AML-193 (cell line): ENCODE measurements at places on chromosomes 12 and 14.
A peak's percentile ranks its signal among the peaks of the same experiment; 100 is the strongest.

- no peak for DNase-seq
These were observed 48.5 kb upstream of the OSBPL8 start for GRCh38 chr12:76608070-76608469.

GRCh38 chr12:69932676-69933552, 107.9 kb downstream of the MYRFL start:
- DNase-seq, result no peak

GRCh38 chr14:72521968-72522741, 371.7 kb downstream of the DPF3 start:
- DNase-seq, result no peak

DNA sequence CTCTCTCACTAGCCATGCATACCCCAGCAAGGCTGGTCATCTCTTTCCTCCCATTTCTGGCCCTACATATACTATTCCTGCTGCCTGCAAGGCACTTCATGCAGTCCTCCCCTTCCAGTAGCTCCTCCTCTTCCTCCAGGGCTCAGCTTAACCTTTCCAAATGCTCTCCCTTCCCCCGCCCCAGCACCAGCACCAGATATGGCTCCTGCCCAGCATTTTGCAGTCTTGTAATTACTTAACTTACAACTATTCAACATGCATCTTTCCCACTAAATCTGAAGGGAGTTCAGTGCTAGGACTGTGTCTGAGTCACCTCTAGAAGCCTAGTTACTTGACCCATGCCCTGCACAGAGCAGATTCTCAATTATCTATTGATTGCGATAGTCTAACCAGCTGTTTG, 1.8 kb upstream of the FBXO21 start:
- DNase-seq, result no peak

DNA sequence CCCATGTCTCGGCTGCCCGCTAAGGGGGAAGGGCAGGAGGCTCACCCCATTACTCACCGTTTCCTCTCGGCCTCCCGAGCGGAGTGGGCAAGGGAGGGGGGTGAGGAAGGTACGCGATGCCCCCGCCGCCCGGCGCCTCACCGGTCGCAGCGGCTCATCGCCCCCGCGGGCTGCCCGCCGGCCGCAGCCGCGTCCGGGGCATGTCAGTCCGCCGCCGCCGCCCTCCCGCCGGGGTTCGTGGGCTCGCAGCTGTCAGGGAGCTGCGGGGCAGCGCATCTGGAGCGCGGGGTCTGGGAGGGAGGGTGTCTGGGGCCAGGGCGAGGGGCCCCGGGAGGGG, 461 bp downstream of the SLC8A3 start:
- DNase-seq, result no peak

- no peak for DNase-seq
These were observed 79.2 kb downstream of the C14orf132 start for GRCh38 chr14:96118391-96118790.

DNA sequence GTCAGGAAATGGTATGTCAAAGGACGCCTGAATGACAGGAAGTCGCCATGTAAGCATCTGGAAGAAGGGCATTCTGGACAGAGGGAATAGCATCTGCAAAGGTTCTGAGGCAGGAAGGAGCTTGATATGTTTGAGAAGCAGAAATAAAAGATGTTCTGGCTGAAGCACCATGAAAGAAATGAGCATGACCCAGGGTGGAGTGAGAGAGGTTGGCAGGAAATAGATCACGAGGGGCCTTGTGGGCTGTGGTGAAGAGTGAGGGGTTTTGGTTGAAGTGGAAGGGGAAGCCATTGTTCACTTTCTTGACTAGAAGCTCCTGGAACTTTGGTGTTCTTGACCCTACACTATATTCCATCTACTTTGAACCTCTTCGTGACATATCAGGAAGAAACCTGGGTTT, 99.4 kb upstream of the PARP11 start:
- no peak for DNase-seq

- DNase-seq, result no peak
These were observed 414.0 kb upstream of the FLRT2 start for GRCh38 chr14:85115921-85116320.

GRCh38 chr12:14756334-14757143, 46.7 kb downstream of the WBP11 start:
- no peak for DNase-seq

- peak; percentile 49 for DNase-seq
These were observed 48.0 kb downstream of the SLC17A8 start for GRCh38 chr12:100404769-100405407.

DNA sequence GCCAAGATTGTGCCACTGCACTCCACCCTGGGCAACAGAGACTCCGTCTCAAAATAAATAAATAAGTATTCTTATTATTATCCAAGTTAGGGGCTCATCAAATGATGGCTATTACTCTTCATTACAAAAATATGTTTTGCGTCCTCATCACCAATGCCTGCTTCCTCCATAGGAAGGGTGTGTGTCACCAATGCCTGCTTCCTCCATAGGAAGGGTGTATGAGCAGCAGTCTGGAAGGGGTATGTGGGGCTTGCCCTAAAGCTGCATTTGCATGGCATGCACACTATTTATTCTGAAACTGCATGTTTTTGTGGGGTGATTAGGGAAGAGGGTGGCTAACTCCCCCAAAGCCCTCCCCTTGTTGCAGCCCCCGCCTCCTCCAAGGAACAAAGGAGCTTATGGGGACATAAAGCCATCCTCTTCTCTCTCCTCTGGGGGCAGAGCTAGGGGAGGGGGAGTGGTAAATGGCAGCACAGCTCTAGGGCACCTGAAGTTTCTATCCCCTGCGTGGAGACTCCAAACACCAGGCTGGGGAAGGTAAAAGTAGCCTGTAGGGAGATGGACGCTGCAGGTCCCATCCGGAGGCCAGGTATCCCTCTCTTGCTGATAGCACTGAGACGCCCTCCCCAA, 1.3 kb downstream of the CAMKK2 start:
- peak; percentile 5 for DNase-seq

DNA sequence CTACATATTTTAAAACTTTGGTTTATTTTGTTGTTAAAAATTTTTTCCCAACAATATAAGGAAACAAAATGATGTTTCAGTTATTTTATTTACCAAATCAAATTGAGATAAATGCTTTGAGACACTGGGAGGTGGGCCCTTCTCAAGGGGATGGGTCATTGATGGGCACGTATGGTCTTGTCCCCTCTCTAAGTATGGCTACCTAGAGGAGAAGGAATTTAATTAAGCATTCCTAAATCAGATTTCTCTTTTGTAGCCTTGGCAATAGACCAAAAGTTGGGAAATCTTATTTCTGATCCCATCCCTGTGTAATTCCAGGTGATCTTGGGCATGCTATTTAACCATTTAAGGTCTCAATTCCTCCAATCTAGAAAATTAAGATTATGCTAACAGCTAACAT, 79.0 kb downstream of the SCN8A start:
- DNase-seq, result no peak

- DNase-seq, result no peak
These were observed 193.9 kb downstream of the TRHDE start for GRCh38 chr12:72465940-72466630.

DNA sequence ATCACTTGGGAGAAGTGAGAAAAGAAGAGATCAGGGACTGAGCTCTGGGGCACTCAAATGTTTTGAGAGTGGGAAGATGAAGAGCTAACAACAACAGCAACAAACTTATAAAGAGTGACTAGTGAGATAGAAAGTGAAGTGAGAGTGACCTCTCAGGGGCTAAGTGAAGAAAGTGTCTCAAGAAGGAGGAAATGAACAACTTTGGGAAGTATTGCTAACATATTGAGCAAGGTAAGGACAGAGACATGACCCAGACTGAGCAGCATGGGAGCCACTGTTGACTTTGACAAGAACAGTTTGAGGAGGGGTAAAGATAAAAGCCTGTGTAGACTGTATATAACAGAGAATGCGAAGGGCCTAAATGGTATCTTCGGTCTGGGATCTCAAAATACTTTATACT, 155.1 kb upstream of the BTG1 start:
- peak; percentile 11 for DNase-seq

GRCh38 chr12:98698603-98699463, 53.7 kb downstream of the APAF1 start:
- peak; percentile 56 for DNase-seq

GRCh38 chr12:120037851-120038250, 48.8 kb downstream of the BICDL1 start:
- DNase-seq, result no peak

GRCh38 chr12:14621826-14622225, 54.1 kb upstream of the PLBD1 start:
- no peak for DNase-seq

- no peak for DNase-seq
These were observed 193.6 kb upstream of the FAR2 start for GRCh38 chr12:28955491-28955890.

GRCh38 chr12:30746190-30746589, 8.6 kb downstream of the CAPRIN2 start:
- no peak for DNase-seq

GRCh38 chr14:105483300-105484068, 3.2 kb upstream of the CRIP1 start:
- no peak for DNase-seq
